Memory B cell (primary cell): ENCODE measurements at places on chromosomes 12 and 14.
A peak's percentile ranks its signal among the peaks of the same experiment; 100 is the strongest.

DNA sequence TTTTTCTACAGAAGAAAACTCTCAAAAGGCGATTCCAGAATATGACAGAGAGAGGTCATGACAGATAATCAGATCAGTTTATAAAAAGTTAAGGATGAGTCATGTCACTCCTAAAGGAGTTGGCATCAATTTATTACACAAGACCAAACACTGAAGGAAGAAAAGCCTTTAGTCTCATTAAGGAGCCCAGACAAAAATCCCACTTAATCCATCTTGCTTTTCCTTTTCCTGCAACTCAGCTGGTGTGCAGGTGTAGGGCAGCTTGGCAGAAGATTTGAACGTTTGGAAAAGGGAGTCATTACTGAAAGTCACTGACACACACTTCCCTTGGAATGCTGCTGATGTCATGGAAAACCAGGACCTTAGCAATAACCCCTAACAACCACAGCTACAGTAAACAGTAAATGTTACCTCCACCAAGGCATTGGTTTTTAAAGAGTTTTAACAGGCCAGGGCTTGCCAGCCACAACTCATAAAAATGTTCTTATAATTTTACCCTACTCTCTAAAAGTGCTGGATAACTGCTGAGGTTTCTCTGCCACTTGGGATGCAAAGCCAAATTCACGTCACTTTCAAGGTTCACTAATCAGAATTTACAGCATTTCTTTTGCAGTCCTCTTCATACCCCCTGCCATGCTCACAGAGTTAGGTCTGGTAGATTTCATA is 320.6 kb downstream of the RAD51B start:
- no peaks in the 10 kb centered on the region for H3K27me3 ChIP-seq
- no peak overlapping the region for H3K27ac ChIP-seq
- DNase-seq, result no peak
- H3K4me3 ChIP-seq, result no peak overlapping the region
- no peaks in the 10 kb centered on the region for H3K4me1 ChIP-seq

GRCh38 chr12:69527506-69528272 is 57.5 kb downstream of the FRS2 start:
- H3K4me3 ChIP-seq, result no peak overlapping the region
- H3K27ac ChIP-seq, result no peak overlapping the region
- H3K36me3 ChIP-seq, result peaks cover 10% of the 10 kb centered on the region
- H3K4me1 ChIP-seq, result peaks cover 25% of the 10 kb centered on the region

- no peak overlapping the region for H3K27ac ChIP-seq
- H3K27me3 ChIP-seq, result peaks cover 29% of the 10 kb centered on the region
- DNase-seq, result no peak
- H3K4me1 ChIP-seq, result peaks cover 4% of the 10 kb centered on the region
- no peaks in the 10 kb centered on the region for H3K36me3 ChIP-seq
Measured at GRCh38 chr14:76762411-76763095, 1.3 kb downstream of the VASH1 start.

GRCh38 chr12:103848917-103849491 is 8.0 kb upstream of the NT5DC3 start:
- H3K27ac ChIP-seq, result no peak overlapping the region
- no peaks in the 10 kb centered on the region for H3K4me1 ChIP-seq
- peaks cover 2% of the 10 kb centered on the region for H3K27me3 ChIP-seq
- no peak for DNase-seq
- no peak overlapping the region for H3K4me3 ChIP-seq

- H3K36me3 ChIP-seq, result no peaks in the 10 kb centered on the region
- DNase-seq, result no peak
- no peak overlapping the region for H3K27ac ChIP-seq
- no peaks in the 10 kb centered on the region for H3K27me3 ChIP-seq
- no peak overlapping the region for H3K4me3 ChIP-seq
Measured at GRCh38 chr12:89384050-89384758, 31.9 kb upstream of the DUSP6 start.

DNA sequence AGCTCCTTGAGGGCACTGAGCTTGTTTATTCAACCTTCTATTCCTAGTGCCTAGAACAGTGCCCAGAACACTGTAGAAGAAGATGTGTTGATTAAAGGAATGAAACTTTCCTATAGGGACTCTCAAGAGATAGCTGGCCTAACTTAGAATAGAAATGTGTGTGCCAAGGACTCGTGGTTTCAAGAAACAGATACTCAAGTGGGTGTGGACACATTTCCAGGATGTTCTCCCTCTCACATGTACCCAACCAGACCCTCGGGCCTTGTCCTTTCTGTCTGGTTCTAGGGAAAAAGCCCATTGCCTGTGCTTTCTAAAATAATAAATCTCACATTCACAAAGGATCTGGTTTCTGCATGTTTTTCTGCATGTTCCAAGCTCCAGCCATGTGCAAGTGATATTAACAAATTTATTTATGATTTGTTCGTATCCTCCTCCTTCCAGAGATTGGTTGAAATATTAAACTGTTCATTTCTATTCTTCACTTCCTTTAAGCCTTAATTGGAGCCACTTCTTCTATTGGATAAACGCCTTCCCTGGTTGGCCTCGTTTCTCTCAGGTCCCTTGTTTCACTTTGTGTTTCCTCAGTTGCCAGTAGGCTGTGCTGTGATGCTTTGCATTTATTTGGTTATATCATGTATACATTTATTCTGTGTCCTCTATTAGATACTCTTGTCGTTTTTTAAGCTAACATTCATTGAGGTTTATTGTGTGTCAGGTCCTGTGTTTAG is 89.8 kb downstream of the CRADD start:
- H3K36me3 ChIP-seq, result peaks cover 7% of the 10 kb centered on the region
- no peak for DNase-seq
- H3K27me3 ChIP-seq, result no peaks in the 10 kb centered on the region
- H3K4me1 ChIP-seq, result peaks cover 21% of the 10 kb centered on the region
- no peak overlapping the region for H3K4me3 ChIP-seq

DNA sequence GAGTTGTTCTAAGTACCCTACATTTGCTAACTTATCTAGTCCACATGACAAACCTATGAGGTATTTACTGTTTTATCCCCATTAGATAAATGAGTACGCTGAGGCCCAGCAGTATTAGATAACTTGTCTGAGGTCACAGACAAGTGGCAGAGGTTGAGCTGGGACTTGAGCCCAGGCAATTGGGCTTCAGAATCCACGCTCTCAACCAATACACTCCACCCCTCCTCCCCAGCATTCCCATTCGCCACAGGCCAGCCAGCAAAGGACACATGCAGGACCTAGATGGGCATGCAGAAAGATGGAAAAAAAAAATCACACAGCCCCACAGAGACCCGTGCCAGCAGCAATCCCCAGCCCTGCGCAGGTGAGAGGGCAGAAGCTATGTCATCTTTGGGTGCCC is 12.4 kb downstream of the HDAC7 start:
- peak overlapping the region; percentile 30 for H3K4me3 ChIP-seq
- no peaks in the 10 kb centered on the region for H3K36me3 ChIP-seq
- H3K27me3 ChIP-seq, result no peaks in the 10 kb centered on the region
- H3K27ac ChIP-seq, result peak overlapping the region; percentile 94
- no peak for DNase-seq

- no peaks in the 10 kb centered on the region for H3K36me3 ChIP-seq
- H3K4me3 ChIP-seq, result no peak overlapping the region
- no peaks in the 10 kb centered on the region for H3K27me3 ChIP-seq
- no peak for DNase-seq
- H3K27ac ChIP-seq, result no peak overlapping the region
Measured at GRCh38 chr12:66397574-66398290, 95.4 kb downstream of the HELB start.

DNA sequence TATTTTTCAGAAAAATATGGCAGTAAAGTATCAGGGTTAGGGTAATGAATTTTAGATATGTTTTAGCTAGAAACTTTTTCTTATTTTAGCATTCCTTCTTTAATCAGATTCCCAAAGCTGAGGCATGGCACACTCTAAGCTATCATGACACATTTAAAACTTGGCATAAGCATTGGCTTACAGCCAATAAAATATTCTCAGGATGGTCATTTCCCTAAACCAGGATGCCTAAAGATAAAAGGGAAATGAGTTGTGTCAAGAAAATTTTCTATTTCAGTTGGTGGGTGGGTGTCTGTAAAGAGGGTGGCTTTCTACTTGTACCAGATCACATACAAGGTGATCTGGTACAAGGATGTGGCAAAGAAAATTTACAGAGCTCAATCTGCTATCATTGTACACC is 47.8 kb downstream of the PEBP1 start:
- H3K4me3 ChIP-seq, result no peak overlapping the region
- no peak overlapping the region for H3K27ac ChIP-seq
- DNase-seq, result no peak
- peaks cover 17% of the 10 kb centered on the region for H3K4me1 ChIP-seq
- no peaks in the 10 kb centered on the region for H3K27me3 ChIP-seq

DNA sequence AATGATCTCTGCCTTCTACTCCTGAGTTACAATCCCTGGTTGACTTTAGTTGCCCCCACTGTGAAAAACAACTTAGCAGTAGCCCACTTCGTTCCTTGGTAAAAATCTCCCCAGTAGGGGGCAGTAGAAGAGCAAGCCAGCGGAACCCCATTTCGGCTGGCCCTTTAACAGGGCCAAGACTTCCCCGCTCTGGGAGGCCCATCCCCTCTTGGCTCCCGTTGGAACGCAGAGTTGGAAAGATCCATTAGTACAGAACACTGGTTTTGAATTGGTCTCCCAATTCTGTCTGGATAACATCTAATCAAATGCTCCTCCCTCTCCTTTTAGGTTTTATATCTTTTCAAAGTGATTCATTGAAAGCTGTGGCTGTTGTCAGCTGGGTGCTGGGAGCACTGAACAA is 1133.3 kb downstream of the BCL11B start:
- no peaks in the 10 kb centered on the region for H3K36me3 ChIP-seq
- DNase-seq, result no peak
- peaks cover 2% of the 10 kb centered on the region for H3K27me3 ChIP-seq
- no peak overlapping the region for H3K27ac ChIP-seq
- H3K4me3 ChIP-seq, result no peak overlapping the region

DNA sequence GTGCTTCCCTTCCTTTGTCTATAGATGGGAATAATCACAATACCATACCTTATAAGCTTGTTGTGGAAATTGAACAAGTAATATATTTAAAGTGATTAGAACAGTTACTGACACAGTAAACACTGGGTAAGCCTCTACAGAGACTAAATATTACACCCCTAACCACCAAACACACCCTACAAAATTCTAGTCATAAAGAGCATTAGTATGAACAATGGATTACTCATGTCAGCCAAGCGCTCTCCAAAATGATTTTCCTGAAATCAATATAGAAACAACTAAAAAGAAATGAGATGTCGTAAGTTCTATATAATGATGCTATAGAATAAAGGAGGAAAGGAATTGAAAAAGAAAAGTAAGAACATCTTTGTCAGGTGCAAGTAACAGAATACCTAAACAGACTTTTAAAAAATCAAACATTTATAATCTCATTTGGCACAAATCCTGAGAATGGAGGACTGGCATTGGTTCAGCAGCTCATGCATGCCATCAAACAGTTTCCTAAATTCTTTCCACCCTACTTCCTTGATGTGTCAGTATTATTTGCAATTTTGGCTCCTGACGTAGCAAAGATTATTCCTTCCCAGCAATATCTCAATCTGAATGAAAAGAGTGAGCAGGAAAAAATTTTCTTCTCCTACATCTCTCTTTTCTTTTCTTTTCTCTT is 118.0 kb downstream of the SINHCAF start:
- H3K36me3 ChIP-seq, result no peaks in the 10 kb centered on the region
- no peak for DNase-seq
- H3K4me3 ChIP-seq, result no peak overlapping the region
- peaks cover 12% of the 10 kb centered on the region for H3K4me1 ChIP-seq
- H3K27me3 ChIP-seq, result peaks cover 8% of the 10 kb centered on the region
- no peak overlapping the region for H3K27ac ChIP-seq

GRCh38 chr14:93012951-93013719 is 90.2 kb downstream of the CHGA start:
- H3K27me3 ChIP-seq, result no peaks in the 10 kb centered on the region
- peak overlapping the region; percentile 73 for H3K27ac ChIP-seq
- H3K4me3 ChIP-seq, result no peak overlapping the region
- H3K36me3 ChIP-seq, result peaks cover 7% of the 10 kb centered on the region

GRCh38 chr12:47268501-47269454 is 189.0 kb upstream of the AMIGO2 start:
- DNase-seq, result peak; percentile 14
- no peaks in the 10 kb centered on the region for H3K36me3 ChIP-seq
- peak overlapping the region; percentile 85 for H3K27ac ChIP-seq
- peaks cover 59% of the 10 kb centered on the region for H3K4me1 ChIP-seq

DNA sequence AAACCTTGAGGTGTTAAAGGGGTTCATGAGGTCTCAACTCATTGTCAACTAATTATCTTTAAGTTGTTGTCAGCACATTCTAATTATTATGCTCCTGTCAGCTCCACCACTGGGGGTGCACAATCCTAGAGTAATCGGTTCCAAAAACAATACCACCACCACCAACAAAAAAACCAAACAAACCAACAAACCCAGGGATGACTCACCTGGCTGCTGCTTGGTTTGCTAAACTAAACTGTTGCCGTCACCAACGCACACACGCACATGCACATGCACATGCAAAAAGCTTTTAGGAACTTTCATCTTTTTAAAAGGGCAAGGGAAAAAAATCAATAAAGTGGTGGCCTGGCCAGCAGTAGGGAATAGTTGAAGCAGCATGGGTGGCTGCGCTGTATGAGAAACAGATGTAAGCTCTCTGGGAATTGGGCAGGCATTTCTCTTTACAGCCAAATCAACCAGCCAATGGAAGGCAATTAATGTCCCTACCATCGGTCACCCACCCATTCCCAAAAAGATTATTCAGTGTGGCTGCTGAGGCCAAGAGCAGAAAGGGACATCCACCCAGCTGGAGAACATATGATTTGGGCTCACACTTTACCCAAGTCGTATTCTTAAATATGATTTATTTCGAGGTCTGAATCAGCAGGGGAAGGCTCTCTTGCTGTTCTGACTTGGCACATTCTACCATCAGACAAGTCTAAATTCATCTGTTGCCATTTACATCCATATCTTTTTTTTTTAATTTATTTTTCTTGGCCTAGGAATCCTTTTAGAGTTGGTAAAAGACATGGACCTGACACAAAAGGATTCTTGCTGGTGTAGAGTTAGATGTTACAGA is 20.0 kb downstream of the TMEM30B start:
- no peak for DNase-seq
- H3K4me3 ChIP-seq, result no peak overlapping the region
- peaks cover 11% of the 10 kb centered on the region for H3K27me3 ChIP-seq
- H3K4me1 ChIP-seq, result no peaks in the 10 kb centered on the region

DNA sequence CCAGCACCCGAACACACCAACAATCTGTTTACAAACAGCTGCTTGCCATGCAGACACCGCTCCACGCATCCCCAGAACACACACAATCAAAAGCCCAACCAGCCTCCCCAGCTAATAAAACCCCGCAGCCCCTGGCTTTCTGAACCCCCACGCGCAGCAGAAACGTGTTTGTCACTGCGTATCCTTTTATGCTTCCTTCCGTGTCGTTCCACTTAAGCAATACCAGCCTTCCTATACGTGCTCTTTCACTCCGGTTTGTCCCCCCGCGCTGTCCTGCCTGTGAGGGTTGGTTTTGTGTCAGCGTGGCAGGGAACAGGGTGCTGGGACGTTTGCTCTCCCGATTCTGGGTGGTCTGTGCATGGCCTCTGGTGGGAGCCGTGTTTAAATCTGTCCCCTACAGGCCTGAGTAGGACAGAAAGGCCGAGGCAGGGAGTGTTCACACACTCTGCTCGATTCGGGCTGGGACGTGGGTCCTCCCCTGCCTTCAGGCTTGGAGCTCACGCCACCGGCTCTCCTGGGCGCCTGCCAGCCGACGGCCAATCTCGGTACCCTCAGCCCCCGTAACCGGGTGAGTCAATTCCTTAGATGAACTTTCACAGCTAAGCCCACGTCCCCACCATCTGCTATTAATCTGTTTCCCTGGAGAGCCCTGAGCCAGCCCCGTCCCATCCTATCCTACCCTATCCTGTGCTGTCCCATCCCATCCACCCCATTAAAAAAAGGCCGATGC is 60.0 kb downstream of the NOC4L start:
- H3K4me1 ChIP-seq, result peaks cover 2% of the 10 kb centered on the region
- H3K36me3 ChIP-seq, result no peaks in the 10 kb centered on the region
- H3K27me3 ChIP-seq, result peaks cover 17% of the 10 kb centered on the region
- DNase-seq, result no peak

- peaks cover 7% of the 10 kb centered on the region for H3K36me3 ChIP-seq
- H3K4me3 ChIP-seq, result no peak overlapping the region
- H3K4me1 ChIP-seq, result peaks cover 24% of the 10 kb centered on the region
Measured at GRCh38 chr12:56678852-56679251, 9.2 kb downstream of the PTGES3 start.
